ENCODE measurements at places on chromosomes 6 and 20.

GRCh38 chr20:25489221-25489871 is 81.9 kb downstream of the GINS1 start:
- no peak for DNase-seq

DNA sequence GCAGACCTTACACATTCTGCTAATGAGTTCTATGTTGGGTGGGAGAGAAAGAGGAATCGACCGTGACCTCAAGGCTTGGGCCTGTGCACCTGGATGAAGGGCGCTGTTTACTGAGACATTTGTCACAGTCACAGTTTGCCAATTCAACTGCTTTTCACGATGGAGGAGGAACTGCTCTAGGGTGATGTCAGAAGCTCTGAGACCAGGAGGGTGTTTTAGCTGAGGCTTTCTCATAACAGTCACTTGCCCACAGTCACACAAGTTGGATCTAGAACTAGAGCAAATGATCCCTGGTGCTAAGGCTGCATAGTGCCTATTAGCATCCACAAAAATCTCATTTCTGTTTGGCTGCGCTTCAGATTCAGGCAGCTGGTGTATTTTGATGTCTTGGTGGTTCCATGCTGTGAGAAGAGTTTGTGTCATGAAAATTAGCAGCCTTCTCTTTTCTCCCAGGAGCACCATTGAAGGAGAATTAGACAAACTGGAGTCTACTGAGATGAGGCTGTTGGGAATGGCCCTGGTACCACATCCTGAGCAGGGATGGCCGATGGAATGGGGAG is 83.3 kb upstream of the TGM3 start:
- DNase-seq: no peak

DNA sequence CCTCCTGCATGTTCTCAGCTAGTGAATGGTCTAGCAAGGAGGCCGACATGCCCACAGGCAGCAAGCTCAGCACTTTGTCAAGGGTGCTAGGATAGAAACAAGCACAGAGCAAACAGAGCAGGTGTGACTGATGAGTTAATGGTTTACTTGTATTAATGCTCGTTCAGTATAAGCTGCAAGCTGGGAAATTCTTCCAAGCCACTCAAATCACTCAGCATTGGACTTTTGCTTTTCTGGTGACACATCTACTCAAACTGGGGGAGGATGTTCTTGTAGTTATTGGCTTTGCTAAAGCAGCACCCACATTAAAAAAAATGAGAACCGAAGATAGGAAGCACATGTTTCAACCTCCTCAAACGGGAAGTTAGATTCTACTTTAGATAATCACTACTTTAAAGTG is 43.1 kb upstream of the NEDD9 start:
- no peak for DNase-seq

DNA sequence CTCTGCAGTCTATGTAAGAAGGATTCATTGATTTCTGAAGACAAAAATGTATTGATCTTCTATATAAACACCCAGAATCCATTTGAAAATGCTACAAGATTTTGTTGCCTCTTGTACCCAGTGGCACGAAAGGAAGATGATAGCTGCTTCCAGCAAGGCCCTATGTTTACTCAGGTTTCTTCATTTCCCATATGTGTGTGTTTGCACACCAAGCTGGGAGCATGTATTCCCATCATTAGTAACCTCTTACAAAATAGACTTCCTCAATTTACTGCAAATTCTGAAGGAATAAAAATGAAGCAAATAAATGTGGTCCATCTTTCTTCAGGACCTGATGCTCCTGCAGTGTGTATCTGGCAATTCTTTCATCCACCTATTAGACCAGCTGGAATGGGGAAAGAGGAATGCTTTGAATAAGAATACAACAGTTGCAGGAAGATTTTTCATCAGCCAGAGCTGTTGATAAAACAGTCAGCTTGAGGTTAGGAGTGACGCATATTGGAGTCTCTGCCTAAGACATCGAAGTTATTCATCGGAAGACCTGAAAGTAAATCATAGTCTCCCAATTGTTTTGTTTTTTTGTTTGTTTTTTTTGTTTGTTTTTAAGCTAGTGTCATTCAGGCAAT is 132.3 kb downstream of the PDE7B start:
- DNase-seq: no peak

- peak; percentile 80 for DNase-seq
Measured at GRCh38 chr6:62043084-62043483, 242.9 kb downstream of the KHDRBS2 start.

- DNase-seq: no peak
Measured at GRCh38 chr6:75285283-75285639, 669 bp upstream of the TMEM30A start.

DNA sequence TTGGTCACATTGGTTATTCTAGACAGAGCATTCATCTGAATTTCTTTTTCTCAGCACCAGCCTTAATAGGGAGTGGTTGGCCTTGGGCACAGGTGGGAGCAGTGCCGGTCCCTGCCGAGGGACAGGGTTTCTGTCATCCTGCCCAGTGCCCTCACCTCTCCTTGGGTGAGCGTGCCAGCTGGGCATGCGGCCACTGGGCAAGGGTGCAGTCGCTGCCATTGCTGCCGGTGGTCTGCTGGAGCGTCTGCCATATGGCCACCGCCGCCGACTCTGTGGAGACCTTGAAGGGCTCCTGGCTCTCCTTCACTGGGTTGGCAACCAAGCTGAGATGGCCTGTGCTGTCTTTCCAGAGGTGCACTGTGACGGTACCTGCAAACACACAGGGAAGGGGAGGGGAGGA is 16.4 kb upstream of the UQCC2 start:
- DNase-seq: no peak

Measured in MM.1S (cell line).